ENCODE measurements at places on chromosomes 11 and 22.

DNA sequence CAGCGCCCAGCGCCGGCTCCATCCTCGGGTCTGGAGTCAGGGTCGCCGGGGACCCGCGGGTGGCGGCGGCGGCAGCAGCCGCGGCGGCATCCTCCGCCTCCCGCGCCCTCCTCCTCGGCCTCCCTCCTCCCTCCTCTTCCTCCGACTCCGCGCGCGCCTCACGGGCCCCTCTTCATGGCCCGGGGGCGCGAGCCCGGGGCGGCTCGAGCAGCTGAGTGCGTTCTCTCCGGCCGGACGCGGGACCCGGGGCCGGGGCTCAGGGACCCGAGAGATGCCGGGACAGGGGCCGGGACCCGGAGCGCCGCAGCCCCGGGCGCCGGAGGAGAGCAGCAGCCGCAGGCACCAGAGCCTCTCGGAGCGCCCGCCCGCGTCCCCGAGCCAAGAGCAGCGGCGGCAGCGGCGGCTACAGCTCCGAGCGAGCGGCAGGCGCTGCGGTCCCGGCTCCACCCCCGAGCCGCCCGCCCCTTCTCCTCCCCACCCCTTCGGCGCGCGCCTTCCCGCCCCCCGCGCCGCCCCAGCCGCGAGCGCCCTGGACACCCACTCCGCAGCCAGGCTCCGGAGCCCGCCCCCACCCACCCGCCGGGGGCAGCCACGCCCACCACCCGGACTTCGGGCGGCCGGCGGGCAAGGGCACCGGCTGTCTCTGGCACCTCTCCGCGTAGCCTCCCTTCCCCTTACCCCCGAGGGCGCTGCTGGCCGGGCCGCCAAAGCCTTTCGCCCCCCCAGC lies at the start of gene CHST1:
Gene CHST1 (minus strand): TSS at position 417 of the 727 bp plus-strand sequence. CDS start 14,699 bp downstream, outside the sequence.
- DNase-seq, result no peak

DNA sequence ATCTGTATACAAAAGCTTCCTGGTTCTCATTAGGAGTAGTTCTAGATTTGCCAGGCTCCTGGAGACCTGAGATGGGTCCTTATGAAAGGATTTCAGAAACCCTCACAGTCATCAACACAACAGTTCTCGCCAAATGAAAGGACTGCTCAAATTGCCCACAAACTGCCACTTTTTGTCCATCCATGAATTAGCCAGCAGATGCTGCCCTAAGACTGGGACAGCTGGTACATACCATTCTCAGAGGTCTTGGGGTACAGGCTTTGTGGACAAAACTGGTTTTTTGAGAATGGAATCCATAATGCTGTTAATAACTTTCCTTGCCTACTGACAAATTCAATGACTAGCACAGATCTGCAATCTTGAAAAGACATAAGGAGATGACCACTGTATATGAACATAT lies 23.4 kb upstream of the BDNF start:
- no peak for DNase-seq

DNA sequence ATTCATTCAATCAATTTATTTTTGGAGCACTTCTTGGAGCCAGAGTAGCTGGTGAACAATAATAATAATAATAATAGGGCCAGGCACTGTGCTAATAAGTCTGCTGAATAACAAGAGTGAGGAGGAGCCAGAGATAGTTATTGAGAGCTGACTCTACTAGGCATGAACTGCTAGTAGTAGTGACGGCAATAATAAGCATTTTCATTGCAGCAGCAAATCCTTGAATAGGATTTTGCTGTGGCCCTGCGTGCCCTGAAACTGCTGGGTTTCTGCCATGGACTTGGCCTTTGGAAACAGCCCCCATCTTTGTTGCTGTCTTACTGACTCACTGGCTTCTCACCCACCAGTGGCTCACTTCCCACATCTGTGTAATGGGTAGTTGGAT lies 545.9 kb downstream of the MIAT start:
- no peak for DNase-seq

- DNase-seq, result no peak
These were observed 4.9 kb downstream of the DAGLA start for GRCh38 chr11:61684870-61685616.

GRCh38 chr11:60221692-60222091 lies 21.2 kb downstream of the MS4A4E start:
- DNase-seq, result no peak

GRCh38 chr11:10550503-10551289 lies 9.7 kb upstream of the RNF141 start:
- no peak for DNase-seq

DNA sequence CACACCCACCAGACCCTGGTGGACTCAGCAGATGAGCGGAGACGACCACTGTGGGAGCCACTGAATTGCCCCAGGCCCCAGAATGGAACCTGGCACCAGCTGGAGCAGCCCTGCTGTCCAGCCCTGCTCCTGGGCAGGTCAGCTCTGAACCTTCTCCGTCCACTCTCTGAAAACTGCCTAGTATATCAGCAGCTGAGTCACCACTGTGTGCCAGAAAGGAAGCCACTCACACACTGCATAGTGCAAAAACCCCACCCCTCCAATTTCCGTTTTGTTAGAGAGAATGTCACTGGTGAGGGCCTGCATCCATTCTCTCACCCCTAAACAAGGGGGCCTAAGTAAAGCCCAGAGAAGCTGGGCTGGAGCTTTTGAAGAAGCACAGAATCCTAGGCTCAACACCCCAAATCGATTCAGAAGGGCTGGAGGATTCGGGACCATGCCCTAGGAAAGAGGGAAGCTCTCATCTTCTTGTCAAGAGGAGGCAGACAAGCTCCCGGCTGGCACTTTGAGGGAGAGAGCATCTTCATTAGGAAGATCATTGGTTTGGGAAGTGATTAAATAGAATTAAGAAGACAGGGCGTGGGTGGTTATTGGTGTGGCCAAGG lies 44.5 kb downstream of the GALNT18 start:
- DNase-seq, result no peak

DNA sequence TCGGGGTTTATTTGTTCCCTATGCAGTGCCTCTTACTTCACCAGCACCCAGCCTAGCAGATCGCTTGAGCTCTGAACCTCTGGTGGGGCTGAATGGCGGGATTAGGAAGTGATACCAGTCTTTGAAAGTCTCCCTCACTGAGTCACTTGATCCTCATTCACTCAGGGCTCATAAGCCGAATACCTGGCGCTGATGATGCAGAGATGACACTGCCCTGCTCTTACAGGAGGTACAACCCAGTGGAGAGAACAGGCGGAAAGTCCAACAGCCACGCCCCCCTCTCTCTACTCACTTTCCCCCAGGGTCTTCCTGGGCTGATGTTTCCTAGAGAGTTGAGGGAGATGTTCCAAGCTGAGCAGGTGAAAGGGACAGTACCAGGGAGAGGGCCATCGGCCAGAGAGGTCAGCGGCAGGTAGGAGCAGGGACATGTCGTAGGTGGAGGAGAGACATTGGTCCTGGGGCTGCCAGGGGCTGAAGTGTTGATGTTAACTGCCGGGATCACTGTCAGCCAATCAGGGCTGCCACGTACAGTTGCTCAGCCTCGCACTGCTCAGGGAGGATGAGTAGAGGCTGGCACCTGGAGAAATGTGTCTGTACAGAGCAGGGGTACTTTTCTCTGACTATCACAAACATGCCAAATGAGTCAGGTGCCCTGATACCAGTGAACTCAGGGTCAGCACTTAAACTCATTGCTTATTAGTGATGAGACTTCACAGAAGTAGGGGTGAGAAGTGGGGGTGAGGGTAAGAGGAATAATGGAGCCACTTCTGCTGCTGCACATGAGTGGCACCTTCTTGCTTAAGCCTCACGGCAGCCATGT lies 9.9 kb upstream of the APOBEC3A start:
- no peak for DNase-seq

GRCh38 chr22:49450498-49450897 lies 377.2 kb downstream of the BRD1 start:
- DNase-seq, result no peak

GRCh38 chr22:35638001-35638400 lies 10.2 kb upstream of the APOL6 start:
- no peak for DNase-seq

DNA sequence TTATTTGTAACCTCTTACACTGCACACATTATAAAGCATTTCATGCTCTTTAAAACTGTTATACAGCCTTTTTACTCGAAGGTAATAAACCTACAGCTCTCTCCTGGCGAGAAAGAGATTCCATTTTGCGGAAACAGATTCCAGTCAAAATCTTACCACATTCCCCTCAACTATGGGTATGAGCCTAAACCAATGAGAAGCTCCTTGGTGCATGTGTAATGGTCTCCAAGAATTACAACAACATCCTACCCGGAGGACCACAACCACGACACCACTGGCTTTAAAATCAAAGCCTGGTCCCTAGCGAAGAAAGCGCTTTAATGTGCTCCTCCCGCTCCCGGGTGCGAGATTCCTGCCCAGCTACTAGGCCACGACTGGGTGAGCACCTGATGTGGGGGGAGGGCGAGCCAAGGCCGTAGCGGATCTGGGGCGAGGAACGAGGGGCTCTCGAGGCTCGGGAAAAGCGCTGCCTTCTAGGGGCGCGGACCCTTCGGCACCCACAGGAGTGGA lies 821 bp downstream of the CELF1 start:
- no peak for DNase-seq

Data from stimulated activated CD8-positive, alpha-beta memory T cell treated with anti-CD3 and anti-CD28 coated beads, Interleukin-2, amount 100 ng/mL, for 1 hour (primary cell).